ENCODE measurements at places on chromosomes 11 and 22.

DNA sequence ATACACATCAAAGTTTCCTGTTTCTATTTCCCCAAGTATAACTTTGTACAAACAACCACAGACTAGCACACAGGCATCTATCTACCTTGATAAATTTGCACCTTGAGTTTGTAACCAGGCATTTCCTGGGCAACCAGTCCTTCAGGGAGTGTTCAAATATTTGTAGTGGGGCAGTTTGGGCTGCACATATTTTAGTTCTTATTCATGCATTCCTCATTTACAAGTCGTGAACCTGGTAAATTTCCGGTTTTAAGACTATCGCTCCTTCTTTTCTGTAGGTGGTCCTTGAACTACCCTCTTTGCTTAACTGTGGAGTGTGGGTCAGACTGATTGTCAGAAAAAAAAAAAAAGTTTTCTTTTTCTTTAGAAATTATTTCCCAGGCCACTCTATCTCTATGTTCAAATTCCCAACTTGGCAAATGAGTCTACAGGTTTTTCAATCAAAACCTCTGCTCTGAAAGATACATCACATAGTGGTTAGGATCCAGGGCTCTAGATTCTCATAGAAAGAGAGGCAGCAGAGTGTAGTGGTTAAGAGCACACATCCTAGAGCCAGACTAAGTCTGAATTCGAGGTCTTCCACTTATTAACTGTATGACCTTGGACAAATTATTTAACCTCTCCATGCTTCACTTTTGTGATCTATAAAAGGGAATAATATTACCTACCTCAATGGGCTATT lies 201.5 kb downstream of the SOX6 start:
- no peak for DNase-seq

- peak; percentile 44 for DNase-seq
Measured at GRCh38 chr11:71406681-71407080, 41.5 kb downstream of the DHCR7 start.

DNA sequence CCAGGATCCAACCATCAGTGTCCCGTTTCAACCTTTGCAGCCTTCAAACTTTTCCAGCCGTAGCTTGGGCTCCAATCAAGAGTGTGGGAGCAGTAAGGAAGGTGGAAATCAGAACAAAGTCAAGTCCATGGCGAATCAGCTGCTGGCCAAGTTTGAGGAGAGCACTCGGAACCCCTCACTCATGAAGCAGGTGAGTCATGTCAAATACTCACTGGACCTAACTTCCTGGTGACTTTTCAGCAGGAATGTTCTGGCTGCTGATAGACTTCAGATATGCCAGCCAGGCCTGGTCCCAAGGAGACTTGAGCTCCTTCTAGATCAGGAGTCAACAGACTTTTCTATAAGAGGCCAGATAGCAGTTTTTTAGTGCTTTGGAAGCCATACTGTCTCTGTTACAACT lies 129.0 kb downstream of the MICAL2 start:
- no peak for DNase-seq

DNA sequence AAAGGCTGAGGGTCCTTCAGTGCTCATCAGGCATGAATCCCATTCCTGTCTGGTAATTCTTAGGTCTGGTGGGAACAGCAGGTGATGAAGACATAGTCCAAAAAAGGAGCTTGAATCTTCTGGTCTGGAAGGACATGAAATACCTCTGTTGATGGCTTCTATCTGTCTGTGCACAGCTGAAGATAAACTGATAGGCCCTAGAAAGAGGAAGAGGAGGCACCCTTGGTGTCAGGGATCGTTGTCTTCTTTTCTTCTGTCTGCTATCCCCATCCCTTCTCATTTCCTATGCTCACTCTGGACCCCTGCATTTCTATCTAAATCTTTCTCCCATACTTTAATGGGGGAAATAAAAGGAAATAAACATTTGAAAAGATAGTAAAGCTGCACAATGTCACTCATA lies 9.4 kb downstream of the AGBL2 start:
- no peak for DNase-seq

GRCh38 chr22:46239261-46240048 lies 10.6 kb downstream of the CDPF1 start:
- DNase-seq = no peak

GRCh38 chr11:95335989-95336388 lies 105.0 kb upstream of the SESN3 start:
- DNase-seq = no peak

DNA sequence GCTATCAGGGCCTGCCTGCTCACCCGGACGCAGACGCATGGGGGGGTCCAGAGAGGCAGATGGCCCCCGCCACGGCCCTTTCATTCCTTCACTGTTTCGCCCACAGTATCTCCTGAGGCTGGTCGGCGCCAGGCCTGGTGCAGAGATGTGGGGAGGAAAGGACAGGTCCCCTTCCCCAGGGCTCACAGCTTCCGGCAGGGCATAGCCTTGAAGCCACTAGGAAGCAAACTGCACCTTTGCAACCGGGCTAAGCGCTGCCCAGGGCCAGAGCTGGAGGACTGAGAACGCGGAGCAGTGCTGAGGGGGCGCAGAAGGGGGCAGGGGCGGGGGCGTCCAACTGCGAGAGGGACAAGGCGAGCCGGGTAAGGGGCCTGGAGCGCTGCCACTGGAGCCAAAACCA lies 20.2 kb upstream of the FLRT1 start:
- no peak for DNase-seq

- no peak for DNase-seq
Measured at GRCh38 chr11:65648997-65649493, 11.1 kb downstream of the SIPA1 start.

GRCh38 chr11:89021339-89021738 lies 44.4 kb downstream of the GRM5 start:
- no peak for DNase-seq

- DNase-seq = peak; percentile 71
Measured at GRCh38 chr11:78420796-78421209, 3.2 kb upstream of the GAB2 start.

DNA sequence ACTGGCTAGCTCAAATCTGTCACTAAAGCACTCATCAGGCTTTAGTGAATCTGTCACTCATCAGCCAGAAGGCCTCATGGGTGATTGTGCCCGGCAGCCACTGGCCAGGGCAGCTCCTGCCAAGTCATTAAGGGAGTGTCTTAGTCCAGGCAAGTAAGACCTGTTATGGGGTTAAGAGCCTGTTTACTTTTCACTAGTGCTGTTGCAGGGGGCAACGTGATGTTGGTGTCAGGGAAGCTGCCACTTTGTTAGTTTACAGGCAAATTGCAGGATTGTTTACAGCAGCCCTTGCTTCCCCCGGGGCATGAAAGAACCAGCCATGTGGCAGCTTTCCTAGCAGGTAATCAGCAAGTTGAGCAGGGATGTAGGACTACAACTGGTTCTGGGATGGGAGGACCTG lies 155.6 kb upstream of the NCAM1 start:
- DNase-seq = peak; percentile 95

GRCh38 chr11:30729187-30729713 lies 143.1 kb upstream of the MPPED2 start:
- no peak for DNase-seq

GRCh38 chr11:34566736-34567135 lies 53.1 kb upstream of the ELF5 start:
- DNase-seq = no peak

DNA sequence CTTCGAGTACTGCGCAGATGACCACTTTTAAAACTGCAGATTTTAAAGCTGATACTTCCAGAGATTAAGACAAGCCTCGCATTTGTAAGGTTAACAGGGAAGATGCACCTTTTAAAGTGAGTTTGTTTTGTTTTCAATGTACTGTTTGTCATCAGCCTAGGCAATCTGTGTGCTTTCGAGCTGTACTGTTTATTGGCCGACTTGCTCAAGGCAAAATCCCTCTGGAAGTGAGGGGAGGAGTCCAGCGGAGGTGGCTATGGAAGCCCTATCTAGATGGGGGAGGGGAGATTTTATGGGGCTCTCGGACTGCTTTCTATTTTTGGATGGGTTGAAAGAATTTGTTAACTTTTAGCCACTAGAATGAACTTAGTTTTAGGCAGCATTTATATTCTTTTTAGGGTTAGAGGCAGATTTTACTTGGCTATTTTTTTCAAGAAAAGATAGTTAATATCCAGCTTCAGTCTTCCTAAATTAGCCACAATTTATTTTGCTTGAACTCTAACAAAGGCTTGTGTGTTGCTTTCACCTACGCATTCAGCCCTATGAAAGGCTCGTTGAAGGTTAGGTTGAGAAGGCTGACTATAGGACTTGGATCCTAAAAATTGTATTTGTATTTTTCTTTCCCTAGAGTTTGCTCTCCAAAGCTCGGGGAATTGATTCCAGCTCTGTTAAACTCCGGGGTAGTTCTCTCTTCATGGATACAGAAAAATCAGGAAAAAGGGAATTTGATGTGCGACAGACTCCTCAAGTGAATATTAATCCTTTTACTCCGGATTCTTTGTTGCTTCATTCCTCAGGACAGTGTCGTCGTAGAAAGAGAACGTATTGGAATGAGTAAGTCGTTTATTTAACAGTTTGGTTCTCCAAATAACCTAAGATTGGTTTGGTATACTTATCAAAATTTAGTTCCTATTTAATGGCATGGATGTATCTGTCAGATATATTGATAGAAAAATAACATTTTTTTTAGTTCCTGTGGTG lies 2.1 kb downstream of the WEE1 start:
- peak; percentile 67 for DNase-seq

- peak; percentile 66 for DNase-seq
Measured at GRCh38 chr11:108654994-108655631, 9.8 kb upstream of the DDX10 start.

- peak; percentile 96 for DNase-seq
Measured at GRCh38 chr11:64060861-64061444, 25.2 kb downstream of the FLRT1 start.

DNA sequence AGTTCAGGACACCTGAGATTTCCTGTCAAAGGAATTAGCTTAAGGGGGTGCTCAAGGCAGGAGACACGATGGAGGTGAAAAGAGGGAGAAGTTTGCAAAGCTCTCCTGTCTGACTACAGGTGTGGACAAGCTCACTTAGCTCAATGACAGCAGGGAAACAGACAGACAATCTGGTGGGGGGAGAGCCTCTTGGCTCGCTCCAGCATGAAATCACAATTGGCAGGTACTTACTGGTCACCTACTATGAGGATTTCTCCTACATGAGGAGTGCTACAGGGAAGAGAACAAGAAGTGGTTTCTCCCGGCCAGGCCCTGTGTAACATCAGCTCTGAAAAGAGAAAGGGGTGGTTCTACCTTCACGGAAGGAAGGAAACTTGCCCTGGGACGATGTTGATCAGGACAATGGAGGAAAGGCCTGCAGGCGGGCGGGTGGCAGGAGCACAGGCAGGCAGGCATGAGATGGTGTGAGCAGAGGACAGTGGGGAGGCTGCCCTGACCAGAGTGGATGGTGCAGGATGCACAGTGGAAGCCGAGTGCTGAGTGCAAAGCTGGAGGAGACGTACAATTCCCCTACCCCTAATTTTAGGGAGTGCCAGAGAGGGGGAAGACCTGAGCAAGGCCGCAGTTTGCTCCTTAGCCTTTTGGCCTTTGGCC lies 57.9 kb upstream of the CRTAM start:
- DNase-seq = no peak

DNA sequence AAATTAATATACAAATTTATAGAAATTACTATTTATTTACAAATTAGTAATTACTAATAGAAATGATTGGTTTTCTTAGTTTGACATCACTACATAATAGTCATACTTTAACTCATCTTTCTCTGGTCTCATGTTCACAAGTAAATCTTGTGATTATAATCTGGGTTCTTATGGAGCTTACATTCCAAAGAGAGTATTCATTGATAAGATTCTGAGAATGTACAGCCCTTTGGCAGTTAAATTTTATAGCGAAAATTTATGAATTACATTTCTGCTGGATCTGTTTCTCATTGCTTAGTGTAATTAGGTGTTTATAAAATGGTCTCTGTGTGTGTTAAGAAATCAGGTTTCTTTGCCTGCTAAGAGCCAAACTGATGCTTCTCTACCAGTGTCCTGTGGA lies 175.2 kb downstream of the TMEM135 start:
- no peak for DNase-seq

DNA sequence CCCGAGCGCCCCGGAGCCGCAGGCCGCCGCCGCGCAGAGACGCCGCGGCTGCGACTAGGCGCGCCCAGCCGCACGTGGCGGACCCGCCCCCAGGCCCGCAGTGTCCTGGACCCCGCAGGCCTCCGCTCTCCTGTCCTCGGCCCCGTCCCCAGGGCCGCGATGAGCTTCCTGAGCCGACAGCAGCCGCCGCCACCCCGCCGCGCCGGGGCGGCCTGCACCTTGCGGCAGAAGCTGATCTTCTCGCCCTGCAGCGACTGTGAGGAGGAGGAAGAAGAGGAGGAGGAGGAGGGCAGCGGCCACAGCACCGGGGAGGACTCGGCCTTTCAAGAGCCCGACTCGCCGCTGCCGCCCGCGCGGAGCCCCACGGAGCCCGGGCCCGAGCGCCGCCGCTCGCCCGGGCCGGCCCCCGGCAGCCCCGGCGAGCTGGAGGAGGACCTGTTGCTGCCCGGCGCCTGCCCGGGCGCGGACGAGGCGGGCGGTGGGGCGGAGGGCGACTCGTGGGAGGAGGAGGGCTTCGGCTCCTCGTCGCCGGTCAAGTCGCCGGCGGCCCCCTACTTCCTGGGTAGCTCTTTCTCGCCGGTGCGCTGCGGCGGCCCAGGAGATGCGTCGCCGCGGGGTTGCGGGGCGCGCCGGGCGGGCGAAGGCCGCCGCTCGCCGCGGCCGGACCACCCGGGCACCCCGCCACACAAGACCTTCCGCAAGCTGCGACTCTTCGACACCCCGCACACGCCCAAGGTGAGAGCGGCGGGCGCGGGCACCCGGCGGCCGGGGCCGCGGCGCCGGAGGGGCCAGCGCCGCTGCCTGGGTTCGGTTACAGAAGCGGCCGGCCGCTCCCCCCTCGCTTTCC lies 528 bp downstream of the WEE1 start:
- DNase-seq = peak; percentile 52

GRCh38 chr22:24061124-24061684 lies 50.1 kb downstream of the CABIN1 start:
- no peak for DNase-seq

DNA sequence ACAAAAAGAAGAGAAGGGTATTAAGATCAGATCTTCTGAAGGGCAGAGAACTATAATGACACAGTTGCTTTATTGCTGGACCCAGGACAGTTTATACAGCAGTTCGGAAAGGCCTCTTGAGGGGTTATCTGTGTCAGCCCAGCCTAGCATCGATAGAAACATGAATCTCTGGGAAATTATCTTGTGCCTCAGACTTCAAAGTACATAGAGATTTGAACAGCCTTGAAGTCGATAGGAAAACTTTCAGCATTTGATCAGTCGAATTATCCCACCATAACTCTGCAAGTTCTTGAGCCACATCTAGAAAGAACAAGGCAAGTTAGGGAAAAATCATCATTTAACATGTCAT lies 2.5 kb upstream of the LMO2 start:
- DNase-seq = no peak

- no peak for DNase-seq
Measured at GRCh38 chr11:45906965-45907611, at the start of gene FREY1. FREY1 (minus strand) TSS chr11:45907271; CDS start chr11:45907245, 26 bp downstream.

DNA sequence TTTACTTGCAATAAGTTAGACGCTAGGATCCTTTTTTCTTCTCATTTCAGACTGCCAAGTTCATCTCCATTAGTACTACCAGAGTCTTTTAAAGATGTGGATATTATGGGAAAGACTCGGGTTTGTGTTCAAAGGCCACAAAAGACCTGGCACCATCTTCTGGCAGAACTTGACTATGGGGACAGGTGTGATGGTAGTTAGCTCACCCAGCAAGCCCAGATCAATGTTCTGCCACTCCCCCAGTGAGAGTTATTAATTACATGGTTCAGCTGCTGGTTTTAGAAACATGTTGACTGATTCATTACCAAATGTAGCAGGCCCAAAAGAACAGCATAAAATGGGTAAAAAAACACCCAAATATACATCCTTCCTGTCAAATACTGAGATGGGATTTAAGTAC lies 333.5 kb upstream of the PITPNB start:
- peak; percentile 6 for DNase-seq

GRCh38 chr11:13929395-13929891 lies 33.1 kb upstream of the SPON1 start:
- peak; percentile 25 for DNase-seq
